T-helper 9 cell (primary cell): ENCODE measurements at places on chromosomes 2 and 18.

- DNase-seq, result no peak
These were observed 77.7 kb downstream of the RHOB start for GRCh38 chr2:20524412-20525040.

DNA sequence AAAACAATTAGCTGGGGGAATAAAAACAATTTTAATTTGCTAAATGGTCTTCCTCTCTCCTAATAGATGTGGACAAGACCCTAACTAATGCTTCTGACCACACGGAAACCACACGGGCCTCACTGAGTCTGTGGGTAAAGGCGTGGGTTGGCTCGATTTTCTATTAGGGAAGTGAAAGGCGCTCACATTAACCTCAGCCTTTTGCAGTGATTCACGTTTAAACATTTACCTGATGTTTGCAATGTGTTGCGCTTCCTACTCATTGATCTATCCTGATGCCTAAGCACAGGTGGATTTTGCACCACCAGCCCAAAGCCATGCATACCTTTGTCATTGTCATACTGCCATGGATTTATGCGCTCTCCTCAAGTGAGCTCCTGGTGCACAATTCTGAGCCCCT is 35.6 kb upstream of the NRP2 start:
- no peak for DNase-seq

DNA sequence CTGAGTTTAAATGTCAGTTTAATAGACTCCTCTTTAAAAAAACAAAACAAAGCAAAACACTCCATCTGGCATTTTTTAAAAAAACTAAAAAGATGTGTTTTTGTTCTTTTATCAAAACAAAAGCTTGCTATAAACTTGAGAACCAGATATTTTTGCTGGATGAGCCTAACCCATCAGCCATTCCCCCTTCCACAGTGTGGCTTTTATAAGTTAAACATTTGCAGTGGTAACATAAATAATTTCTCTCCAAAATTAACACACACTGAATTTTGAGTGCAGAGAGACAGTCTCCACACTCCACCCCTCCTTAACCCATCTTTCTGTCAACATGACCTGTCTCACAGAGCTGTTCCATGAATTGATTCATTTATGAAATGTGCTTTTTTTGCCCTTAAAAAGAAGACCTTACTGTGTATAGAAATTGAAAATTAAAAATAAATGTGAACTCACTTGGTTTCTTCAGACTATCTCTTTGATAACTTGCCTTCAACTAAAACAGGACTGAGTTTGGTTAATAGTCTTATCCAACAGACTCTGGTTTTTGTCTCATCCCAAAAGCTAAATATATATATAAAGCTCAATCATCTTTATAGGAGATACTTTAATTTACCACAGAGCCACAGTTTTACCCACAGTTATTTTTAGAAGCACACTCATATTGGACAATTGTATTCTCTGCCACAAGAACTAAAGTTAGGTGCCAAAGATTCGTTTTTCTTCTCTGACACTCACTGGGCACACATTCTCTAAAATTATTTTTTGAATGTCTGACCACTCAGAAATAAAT is 64.8 kb upstream of the STK39 start:
- DNase-seq, result no peak

DNA sequence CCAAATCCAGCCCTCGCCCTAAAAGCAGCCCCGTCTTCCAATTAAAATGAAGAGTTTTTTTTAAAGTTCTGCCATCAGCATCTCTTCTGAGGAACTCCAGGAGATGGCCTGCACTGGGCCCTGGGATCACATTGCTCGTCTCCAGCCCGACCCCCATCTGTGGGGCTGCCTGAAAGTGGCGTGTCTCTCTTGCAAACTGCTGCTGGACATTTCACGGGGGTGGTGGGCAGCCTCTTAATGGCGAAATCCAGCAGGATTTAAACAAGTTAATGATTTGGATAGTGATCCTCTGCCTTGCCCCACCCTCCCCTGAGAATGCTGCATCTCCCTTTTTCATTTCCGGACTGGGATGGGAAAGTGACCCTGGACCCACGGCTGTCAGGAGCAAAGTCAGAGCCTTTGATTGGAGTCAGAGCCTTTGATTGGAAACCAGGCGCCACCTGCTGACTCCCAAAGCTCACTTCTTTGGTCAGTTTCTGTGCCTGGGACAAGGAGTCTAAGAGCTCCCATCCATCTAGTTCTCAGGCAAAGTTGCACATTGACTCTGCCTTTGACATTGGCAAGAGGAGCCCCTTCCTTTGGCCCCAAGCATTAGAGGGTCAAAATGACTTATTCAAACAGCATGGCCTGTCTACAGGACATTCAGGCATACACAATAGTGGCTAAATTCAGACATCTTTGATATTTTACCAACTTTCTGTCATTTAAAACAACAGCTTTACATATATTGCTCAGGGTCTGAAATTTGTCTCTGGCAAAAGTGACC is 155.2 kb downstream of the SH3BP4 start:
- DNase-seq, result no peak

DNA sequence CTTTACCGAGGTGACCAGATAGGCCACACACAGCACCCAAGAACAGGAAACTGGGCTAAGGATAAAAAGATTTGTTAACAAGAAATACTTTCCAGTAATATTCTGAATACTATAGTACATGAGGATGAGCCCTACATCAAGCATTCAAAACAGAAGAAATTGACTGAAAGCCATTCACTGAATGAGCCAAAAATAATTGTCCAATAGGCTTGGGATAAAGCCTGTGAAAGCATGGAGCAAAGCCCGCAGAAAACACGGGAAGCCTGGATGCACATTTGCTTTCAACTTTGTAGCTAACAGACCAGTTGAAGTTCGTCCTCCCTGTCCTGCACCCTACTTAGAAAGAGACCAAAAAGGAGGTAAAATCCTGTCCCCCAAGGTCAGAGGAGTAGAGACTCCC is 56.3 kb downstream of the DIPK1C start:
- no peak for DNase-seq

- DNase-seq, result no peak
These were observed 296.2 kb upstream of the SALL3 start for GRCh38 chr18:78683191-78684010.

DNA sequence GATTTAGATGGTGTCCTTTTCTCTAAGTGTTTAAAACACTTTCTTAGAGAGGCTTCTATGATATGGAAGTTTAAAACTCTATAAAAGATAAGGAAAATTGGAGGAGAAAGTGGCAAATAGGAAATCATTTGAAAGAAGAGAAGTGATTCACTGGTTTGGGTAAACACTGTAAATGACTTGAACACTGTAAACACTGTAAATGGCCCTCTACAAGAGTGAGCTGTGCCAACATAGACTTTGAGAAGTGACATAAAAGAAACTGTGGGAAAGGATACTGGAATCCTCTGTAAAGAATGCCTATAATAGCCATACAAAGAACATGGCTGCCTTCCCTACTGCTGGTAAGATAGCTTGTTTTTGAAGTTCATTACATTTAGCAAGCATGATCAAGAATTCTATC is 210.9 kb upstream of the SIX3 start:
- no peak for DNase-seq

GRCh38 chr18:32804134-32804888 is 31.5 kb upstream of the KLHL14 start:
- no peak for DNase-seq
